ENCODE measurements at places on chromosomes 4 and X.

GRCh38 chrX:107775734-107776511 lies at the start of gene TSC22D3:
Gene TSC22D3, minus strand, starts transcription at chrX:107775787. Its CDS starts 368 bp downstream, at chrX:107775419.
- DNase-seq: peak; percentile 1

DNA sequence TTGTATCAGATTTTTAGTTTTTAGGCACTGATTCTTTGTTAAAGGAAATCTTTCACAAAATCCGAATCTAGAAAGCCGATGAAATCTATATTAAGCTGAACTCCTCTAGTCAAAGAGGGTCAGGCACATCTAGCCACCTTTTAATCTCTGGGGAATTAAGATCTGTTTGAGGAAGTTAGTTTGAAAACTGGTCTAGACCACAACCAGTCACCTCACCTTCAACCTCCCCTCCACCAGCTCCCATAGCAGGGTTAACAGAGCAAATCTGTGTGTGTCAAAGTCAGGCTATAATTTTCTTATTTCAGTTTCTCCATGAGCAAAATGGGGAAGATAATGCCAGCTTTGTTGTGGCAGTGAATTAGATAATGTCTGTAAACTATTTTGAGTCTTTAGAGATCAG lies 110.0 kb upstream of the IGFBP7 start:
- no peak for DNase-seq

DNA sequence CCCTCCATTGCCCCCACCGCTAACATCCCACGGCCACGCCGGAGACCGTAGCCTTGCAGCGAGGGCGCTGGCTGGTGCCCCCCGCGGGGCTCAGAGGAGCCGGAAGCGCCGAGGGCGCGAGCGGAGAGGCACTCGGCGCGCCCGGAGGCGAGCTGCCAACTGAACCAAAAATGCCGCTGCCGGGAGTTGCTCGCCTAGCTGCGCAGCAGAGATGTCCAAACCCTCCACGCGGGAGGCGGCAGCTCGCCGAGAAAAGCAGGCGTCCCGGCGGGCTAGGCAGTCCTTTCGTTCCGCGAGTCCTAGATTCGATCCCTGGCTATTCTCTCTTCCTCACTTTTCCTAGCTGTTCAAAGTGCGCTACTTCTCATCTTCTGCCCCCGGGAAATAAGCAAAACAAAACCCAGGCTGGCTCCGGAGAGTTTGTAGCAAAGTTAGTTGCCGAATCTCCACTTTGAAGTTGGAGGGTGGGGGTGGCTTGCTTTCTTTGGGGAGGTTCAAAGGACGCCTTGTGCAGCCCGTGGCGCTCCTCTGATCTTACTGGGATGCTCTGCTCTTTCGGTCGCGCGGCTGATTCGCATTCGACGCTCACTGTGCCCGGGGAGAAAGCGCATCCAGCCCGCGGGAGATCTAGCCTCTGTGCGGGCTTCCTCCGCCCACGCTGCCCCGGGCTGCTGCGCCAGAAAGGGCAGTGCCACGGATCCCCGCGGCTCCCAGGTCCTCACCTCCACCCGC lies 723 bp downstream of the NKX6-1 start:
- no peak for DNase-seq

GRCh38 chr4:149891426-149891825 lies 75.8 kb upstream of the IQCM start:
- DNase-seq: no peak

DNA sequence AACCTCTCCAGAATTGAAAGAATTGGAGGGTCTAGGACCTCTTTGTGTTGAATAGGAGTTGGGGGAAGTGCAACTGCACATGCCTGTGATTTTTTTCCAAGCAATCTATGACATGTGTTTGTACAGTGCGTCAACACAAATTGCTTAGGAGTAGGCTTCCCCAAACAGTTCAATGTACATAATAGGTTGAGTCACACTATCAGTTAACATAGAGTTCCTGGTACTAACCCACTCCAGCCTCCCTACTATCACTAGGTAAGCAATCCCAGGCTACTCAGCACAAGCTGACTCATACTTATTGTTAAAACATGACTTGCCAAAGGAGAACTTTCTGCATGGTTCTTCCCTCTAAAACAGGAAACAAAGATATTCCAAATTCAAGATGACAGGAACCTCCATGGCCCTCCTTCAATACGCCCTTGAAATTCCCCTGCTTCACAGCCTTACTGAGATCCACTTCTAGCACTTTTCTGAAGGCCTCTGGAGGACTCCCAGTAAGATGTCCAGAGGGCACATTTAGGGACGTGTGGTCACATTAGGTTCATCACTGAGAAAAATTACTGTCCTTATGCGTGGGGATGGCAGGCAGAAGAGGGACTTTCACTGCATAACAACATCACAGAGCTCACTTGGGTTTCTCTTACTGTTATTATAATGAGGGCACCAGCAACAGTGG lies 8.4 kb upstream of the VSIG1 start:
- DNase-seq: no peak

DNA sequence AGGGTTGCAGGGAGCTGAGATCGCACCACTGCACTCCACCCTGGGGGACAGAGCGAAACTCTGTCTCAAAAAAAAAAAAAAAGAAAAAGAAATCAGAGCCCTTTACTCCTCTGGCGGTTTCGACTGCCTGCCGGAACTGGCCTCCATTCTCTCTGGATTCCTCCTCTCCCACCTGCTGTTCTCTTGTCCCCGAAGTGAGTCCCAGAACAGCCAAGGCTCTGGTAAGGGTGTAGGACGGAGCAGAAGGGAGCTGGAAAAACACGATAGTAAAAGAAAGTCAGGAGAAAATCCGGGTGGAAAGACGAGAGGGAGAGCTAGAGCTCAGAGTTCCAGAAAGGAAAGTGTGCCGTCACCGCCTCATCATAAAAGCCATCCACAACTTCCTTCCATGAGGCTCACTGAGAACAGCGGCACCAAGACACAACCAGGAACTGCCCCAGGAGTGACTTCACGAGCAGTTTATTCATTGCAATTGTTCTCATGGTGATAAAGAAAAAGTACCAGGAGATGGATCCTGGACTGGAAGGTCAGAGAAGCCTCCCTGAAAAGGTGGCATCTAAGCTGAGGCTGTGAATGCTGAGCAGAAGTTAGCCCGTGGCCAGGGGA lies 12.3 kb downstream of the TLR3 start:
- DNase-seq: no peak

DNA sequence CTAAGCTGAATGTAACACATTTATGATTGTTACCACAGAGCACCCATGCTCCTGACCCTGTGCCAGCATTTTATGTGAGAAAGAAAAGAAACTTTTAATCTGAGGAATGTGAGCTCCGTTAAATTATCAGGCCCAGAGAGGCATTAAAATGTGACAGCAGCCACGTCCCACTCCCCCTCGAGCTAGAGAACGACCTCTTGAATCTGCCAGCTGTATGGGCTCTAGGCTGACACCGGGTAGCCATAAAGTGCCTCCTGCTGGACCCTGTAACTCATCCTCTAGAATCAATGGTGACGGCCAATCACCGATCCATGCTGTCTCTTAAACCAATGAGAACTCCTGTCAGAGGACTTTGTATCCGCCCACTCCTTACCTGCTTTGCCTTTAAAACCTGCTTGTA lies 110.2 kb upstream of the ADRA2C start:
- no peak for DNase-seq

- DNase-seq: no peak
These were observed 24.6 kb downstream of the VSIG4 start for GRCh38 chrX:66015152-66015831.

GRCh38 chrX:110257889-110258288 lies 60.0 kb downstream of the AMMECR1 start:
- no peak for DNase-seq

- DNase-seq: no peak
These were observed 59.7 kb upstream of the TMEM164 start for GRCh38 chrX:109943092-109943739.

DNA sequence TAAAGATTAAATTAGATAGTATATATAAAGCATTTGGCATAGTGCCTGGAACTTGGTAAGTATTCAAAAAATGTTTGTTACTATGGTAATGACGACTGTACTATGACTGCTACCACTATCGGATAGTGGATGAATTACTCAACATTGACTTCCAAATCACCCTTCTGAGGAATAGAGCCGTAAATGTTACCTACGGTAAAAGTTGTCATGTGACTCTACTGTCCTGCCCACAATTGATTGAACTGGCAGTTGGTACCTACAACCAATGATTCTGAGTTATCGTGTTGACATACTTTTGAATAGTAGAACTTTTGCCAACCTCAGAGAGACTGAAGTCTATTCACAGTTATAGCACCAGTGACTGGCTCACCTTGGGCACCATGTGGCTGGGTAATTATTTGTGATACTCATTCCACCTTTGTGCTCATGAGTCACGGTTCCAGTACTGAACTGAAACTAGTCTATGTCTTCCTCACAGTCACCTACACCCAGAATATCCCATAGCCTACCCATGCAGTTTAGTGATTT lies 185.5 kb upstream of the PITX2 start:
- DNase-seq: no peak

DNA sequence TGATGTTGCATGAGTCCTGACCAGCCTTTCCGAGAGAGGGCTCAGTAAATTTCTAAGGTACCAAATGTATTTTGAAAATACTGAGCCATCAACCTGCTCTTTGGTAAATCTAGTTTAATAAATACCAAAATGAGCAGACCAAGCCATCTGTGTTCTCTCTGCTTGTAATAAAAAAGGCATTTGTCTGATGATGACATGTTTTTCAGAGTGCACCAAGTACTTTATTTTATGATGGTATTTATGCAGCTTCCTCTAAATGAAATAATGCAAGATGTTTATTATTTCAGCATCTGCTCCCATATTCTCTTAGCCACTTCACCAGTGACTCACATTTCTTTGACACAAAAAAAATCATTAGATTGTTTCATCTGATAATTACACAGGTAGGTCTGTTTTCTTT lies 700.5 kb downstream of the TRIML1 start:
- no peak for DNase-seq

- no peak for DNase-seq
These were observed 32.5 kb downstream of the HMGB2 start for GRCh38 chr4:173301518-173302201.

DNA sequence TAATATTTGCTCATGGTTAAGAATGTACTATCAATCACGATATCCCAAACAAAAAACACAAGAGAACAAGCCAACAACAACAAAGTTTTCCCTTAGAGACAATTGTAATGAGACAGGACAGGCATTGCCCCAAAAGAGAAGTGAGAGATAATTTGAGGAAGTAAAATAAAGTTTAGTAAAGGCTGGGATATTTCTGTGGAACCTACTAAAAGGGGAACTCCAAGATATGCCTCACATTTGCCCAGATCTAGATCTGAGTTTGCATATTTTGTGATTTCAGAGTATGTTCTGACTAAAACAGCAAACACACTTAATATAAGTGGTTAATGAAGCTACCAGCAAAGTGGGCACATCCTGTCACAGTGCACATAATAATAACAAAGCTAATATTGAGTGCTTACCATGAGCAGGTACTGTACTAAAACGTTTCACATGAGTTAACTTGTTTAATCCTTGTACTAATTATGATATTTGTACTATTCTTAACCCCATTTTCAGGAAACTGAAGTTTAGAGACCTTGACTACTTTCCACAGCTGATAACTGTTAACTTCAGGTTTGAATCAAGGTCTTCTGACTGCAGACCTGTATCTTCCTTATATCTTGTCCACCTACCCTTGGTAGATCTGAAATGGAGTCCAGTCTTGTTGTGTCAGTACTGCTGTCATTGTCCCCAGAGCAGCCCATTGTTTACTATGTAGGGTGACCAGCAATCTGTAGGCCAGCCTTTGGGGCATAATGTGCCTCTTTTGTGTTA lies 26.0 kb upstream of the BMP2K start:
- no peak for DNase-seq

GRCh38 chrX:39850630-39851152 lies 247.1 kb downstream of the BCOR start:
- DNase-seq: no peak

DNA sequence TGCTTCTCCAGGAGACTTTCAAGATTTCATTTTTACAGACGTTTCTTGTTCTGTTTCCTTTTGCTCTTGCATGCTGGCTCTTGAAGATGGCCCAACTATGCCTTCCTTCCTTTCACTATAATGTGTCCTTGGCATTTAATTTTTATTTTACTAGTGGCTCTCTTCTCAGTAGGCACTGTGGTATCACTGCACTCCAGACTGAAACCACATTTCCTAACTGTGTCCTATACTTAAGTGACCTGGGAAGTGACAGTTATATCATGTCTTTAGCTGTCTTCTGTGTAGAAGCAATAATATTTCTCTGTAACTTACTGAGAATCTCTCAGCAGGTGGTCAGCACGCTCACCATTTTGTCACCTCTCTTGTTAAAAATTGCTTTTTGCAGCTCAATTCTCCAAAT lies 168.9 kb downstream of the IL1RAPL1 start:
- DNase-seq: no peak

GRCh38 chrX:57044245-57044644 lies 48.9 kb upstream of the SPIN3 start:
- no peak for DNase-seq

DNA sequence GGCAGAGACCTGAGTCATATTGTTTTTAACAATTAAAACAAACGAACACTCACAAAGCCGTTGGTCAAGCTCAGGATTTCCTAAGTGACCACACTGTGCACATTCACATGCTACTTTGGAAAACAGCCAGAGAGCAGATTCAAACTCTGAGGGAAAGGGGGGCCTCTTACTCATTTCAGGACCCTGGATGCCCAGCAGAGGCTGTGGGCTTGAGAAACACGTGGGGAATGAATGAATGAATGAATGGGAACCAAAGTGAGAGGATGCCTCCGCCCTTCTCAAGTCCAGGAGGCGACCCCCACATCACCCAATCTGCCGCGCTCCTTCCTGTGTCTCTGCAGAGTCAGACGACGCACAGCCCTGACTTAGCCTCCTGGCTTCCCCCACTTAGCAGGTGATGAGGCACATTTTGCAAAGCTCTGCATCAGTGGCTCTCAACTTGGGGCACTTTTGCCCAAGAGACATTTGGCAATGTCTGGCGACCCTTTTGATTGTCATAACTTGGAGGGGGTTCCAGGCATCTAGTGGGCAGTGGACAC lies 76.0 kb downstream of the ABLIM2 start:
- DNase-seq: no peak

DNA sequence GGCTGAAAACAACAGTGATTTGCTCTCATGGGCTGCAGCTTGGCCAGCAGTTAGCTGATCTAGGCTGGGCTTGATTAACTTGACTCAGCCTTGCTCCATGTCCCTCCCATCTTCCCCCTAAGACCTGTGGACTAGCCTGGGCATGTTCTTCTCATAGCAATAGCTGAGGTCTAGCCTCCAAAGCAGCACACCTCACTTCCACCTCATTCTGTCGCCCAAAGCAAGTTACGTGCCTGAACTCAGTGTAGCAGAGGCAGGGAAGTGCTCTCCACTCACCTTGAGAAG lies 62.2 kb downstream of the EVC start:
- no peak for DNase-seq

DNA sequence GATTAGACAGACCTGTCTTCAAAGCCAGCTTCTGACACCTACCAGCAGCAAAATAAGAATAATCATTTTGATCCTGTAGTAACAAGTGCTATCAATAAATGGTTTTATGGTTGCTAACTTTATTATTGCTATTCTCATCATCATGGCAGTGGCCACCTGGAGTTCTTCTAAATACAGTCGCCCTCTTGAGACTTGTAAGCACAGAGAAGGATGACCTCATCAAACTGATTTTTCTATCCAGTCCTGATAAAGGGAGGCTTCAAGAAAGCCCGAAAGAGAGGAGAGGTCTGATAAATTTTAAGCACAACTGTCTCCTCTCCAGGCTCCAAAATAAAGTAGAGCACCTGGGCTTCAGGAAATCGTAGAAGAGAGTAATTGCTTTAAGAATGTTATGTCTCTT lies 286.4 kb downstream of the USP46 start:
- no peak for DNase-seq
